AML-193 (cell line): ENCODE measurements at places on chromosomes 4 and X.

GRCh38 chr4:3481113-3481531 lies 18.0 kb downstream of the DOK7 start:
- DNase-seq, result no peak

DNA sequence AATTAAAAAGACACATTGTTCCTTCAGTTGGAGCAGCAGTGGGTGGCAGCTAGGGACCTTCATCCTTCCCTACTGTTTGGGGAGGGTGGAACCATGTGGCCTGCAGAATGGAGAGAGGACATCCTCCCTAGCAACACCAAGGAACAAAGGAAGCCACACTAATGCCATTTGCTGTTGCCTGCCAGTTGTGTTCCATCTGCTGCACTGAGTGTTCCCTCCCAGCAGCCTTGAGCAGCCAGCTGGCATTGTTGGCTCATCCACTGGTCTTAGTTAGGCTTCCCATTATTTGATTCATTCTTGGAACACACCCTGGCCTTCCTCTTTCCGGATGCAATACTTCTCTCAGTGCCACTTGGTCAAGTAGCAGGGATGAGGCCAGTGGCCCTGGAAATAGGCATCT lies 25.0 kb upstream of the HMGB3 start:
- no peak for DNase-seq

DNA sequence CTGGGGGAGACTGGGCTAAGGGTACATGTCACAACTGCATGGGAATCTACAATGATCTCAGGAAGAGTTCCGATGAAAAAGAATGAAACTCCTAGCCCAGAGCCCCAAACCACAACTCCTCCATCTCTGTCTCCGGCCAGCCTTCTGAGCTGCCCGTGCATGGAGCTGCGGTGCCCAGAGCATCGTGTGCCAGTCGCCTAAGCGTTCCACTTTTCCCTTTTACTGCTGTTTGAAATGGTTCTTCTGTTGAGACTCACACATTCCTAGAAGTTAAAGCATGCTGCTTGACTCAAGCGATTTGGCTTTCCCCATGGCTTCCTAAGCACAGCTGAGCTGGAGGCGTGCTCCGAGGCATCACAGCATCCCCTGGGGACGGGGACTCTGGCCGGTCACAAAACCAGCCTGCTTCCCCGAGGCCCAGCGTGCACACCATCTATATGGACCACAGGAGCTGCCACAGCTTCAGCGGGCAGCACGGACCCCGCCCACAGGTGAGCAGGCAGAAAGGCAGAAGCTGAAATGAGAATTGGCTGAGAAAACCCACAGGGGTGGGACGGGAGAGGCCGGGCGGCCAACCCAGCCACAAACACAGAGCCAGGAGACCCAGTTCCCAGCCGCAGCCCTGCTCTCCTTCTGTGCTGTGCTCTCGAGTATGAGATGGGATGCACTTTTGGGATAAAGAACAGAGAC lies 5.0 kb downstream of the CCNQ start:
- no peak for DNase-seq

DNA sequence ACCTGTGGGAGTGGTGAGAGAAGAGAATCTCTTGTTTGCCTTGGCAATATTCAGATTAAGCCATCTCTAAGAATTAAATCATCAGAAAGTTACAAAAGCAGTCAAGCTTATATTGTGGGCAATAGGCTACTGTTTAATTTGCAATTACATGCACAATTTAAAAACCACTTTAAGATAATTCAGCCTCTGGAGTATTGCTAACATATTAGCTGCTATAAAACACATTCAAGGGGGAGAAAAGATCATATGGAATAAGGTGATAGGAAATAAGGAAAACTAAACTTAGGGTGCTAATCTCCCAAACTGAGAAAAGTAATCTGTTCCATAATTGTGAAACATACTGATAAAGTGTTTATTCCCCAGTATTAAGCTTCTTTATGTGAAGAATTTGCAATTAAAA lies 103.9 kb downstream of the ARAP2 start:
- DNase-seq, result no peak

DNA sequence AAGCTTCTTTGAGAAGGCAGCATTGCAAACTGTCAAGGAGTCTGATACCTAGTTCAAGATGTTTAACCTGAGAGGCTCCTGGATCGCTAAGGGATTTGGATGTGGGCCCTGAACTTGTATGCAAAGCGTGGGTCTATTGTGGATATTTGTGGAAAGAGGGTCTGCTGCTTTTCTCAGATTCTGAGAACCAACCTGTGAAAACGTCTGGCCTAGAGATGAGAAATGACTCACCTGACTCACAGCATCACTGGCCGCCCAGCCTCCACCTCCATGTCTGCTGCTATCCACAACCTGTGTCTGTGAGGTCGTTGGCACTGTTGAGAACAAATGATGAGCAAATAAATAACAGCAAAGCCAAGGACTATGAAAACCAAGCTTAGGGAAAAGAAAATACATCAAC lies 33.3 kb upstream of the PROM1 start:
- DNase-seq, result no peak

DNA sequence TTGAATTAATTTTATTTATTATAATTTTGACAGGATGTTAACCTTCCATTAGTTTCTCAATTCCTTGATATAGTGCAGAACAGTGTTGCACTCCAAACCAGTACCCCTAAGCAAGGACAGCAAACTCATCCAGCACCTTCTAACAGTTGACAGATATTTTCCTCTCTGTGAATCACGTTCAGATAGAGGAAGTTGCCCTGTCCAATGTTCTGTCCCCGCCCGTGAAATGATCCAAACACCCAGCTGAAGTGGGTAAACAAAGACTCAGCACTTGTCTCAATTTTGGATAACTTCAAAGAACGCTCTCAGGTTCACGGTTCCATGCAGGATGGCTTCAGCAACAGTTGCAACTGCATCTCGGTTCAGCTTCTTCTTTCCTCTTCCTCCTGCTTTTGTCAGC lies 1240.0 kb upstream of the ADGRL3 start:
- DNase-seq, result no peak

DNA sequence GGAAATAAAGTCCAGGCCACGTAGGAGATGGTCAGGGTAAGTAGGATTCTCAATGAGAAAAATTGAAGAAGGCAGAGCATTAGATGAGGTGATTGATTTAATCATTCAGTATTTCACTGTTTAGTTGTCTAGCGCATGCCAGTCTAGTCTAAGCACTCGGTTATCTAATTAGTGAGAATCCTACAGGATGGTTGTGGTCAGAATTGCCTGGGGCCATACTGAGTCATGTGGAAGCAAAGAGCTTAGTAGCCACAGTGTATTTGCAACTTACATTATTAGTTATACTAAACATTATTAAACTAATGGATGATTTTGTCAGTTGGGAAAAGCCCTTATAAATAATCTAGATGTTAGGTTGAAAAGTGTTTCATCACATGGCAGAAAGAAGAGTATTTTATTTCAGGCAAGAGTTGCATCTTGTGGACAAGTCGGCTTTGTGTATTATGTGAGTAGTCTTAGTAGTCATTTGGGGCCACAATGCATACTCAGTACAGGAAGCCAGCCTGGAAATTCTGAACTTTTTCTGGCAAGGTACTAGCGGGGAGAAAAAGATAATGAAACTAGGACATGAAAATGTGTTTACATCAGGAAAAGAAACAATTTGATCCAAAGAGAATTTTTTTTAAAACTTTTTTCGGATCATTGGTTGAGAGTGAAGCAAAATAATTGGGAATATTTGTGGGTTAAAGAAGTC lies 31.9 kb downstream of the CPEB2 start:
- no peak for DNase-seq

GRCh38 chr4:16168710-16169388 lies 57.4 kb downstream of the TAPT1 start:
- no peak for DNase-seq
